Urothelium cell line (cell line): ENCODE measurements at places on chromosomes 12 and 14.

- DNase-seq, result no peak
Observed at GRCh38 chr14:49036984-49037516, 549.1 kb downstream of the RPS29 start.

DNA sequence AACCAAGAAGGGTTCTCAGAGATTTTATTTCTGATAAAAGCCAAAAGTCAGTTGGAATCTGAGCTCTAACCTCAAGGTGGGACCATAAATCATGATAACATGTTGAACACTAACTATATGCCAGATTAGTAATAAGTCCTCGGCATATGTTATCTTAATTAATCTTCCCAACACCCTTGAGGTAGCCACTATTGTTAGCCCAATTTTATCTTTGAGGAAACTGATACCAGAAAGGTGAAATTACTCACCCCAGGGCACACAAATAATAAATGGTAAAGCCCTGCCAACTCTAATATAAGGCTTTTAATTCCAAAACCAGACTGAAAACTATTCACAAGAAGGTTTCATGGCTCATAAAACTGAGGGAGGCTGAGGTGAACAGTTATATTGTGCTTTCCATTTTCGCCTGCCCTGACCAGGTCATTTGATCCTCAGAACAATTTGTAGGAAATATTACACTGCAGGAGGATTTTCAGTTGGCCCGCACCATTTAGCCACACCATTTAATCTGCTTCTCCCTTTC is 16.1 kb upstream of the NUAK1 start:
- no peak for DNase-seq

GRCh38 chr14:36478782-36479181 is 41.2 kb downstream of the NKX2-1 start:
- DNase-seq, result peak; percentile 65

- DNase-seq, result peak; percentile 77
Observed at GRCh38 chr14:50000380-50001150, 107.7 kb downstream of the ARF6 start.

- DNase-seq, result no peak
Observed at GRCh38 chr14:71359823-71360222, 452.6 kb downstream of the PCNX1 start.

GRCh38 chr12:92192360-92192759 is 46.7 kb upstream of the BTG1 start:
- no peak for DNase-seq

DNA sequence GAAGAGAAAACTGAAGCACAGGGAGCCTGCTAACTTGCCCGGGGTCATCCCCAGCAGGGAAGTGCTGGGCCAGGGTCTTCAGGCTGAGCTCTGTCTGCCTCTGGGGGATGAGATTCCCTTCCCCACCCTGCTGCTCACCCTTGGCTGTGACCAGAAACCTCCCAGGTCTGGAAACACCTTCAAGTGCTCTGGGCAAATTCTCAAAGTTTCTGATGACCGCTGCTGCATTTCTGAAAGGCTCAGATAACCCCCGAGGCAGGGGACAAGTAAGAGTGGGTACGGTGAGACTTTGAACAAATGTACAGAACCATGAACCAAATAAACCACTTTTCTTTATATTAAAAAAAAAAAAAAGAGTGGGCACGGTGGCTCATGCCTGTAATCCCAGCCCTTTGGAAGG is 41.3 kb downstream of the LTBP2 start:
- DNase-seq, result no peak
